Osteoblast (primary cell): ENCODE measurements at places on chromosomes 7 and 10. TPM values are rescaled to one million over a fixed set of nuclear protein-coding genes. Genes with fewer than 3 reads are reported as not detected.

DNA sequence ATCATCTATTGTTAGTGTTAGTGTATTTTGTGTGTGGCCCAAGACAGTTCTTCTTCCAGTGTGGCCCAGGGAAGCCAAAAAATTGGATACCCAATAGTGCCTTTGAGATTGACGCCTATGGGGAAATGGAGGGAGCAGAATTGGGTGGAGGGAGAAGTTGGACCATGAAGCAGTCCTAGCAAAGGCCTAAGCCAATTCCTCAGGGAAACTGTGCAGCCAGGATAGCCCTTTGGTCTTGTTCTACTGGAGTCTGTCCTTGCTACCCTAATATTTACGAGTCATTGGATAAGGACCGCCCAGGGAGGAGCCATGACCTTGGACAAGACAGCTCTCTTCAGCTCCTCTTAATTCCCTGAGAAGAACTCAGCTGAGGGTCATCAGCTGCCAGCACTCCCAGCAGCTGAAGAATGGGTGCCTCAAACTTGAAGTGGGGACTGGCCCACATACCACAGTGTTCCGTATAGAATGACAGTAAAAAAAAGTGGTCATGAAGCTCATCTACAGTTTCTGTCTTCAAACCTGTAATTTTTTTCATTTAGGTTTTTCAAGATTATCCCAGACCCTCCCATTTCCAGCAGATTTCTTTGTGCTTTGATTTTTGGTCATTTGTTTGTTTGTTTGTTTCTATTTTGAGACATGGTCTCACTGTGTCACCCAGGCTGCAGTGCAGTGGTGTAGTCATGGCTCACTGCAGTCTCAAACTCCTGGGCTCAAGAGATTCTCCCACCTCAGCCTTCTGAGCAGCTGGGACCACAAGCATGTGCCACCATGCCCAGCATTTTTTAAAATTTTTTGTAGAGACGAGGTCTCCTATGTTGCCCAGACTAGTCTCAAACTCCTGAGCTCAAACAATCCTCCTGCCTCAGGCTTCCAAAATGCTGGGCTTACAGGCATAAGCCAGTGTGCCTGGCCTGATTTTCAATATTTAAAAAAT, 81.2 kb downstream of the C1GALT1 start:
- DNase-seq = peak; percentile 13

DNA sequence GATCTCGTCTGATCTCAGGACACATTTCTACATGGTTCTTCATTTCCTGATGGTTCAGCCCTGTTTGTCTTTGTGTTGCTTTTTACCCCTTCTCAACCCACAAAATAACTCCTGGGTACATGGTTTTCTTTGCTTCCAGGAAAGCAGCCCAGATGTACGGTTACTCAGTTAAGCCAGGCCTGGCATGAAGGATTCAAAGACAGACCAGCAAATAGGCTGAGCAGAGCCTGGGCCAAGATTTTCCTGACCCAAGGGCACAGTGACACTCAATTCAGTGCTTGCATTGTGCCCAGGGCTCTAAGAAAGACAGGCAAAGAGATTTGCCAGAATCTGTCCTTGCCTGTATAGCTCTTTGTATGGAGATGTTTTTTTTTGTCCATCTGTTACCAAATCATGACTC, 340.8 kb upstream of the KIAA1217 start:
- no peak for DNase-seq

DNA sequence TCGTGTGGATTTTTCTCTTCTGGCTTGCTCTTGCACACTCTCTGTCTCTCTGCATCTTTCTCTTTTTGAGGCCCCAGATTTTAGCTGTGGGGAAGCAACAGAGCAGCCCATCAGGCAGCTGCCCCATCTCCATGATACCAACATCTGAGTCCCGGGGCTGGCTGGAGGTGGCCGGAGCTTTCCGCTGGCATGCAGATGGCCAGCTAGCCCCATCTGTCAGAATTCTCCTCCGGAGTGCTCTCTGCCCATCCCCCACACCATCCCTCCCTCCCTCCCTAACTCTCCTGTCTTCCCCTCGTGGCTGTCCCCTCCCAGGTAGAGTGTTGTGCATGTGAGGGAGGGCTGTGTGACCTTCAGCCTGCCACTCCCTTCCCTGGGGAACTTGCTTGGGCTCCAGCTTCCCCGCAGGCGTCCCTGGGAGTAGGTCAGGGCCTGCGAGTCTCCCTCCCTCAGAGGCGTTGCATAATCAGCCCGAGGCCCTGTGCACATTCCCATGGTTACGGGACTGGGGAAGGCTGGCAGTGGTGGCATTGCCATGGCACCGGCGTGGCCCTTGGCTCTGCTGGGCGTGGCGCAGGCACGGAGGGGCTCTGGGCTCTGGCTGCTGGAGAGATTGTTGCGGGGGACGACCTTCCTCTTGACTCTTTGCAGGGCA, 24.7 kb downstream of the GHRHR start:
- peak; percentile 74 for DNase-seq

DNA sequence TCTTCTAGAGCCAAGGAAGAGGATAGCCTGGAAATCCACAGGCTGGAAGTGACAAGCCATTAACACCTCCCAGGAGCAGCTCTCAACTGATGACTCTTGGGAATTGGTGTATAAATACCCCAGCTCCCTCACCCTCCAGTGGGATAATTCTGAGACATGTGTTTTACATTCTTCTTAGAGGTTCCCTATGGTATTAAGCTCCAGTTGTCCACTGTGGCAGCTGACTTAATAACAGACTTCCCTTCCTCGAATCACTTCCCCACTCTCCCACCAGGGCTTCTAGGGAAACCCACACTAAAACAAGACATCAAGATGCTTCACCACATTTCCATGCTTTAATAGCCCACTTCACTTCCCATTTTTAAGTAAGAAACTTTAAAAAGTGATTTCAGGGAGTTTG, 47.2 kb downstream of the FAM107B start:
- no peak for DNase-seq

GRCh38 chr10:91201213-91201996, 19.1 kb upstream of the PCGF5 start:
- DNase-seq = no peak

GRCh38 chr10:91229683-91230082, 9.2 kb downstream of the PCGF5 start:
- DNase-seq = no peak

GRCh38 chr7:20317413-20317812, 13.3 kb upstream of the ITGB8 start:
- DNase-seq = no peak

DNA sequence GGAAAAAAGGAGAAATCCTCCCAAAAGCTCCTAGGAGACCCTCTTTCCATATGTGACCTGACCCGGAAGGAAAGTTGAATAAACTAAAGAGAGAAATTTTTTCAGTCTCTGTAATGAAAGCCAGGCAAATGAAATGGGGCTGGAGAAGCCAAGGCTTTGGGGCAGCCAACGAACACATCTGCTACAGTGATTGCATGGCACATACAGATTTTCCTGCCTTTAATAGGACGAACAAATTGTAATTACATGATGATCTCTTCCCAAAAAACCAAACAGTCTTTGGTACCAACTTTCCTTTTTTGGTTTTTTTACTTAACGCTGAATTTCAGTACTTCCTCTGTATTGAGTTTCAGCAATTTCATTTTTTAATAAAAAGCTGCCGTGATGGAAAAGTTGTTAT, 23.5 kb upstream of the PTN start:
- no peak for DNase-seq

DNA sequence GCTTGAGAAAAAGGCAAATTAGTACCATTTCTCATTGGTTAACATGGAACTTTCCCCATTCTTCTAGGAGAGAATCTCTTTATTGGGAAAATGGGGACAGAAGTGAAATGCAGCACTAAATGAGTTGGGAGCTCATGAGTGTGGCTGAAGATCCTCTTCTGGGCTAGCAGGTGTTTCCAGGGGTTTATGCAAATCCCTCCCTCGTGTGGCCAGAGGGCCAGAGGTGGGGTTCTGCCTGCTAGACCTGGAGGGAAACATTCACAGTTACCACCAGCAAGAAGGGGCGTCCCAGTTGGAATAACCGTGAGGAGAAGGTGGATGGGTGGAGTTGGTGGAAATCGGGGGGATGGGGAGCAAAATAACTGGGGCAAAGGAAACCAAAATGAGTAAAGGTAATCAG, 235.9 kb downstream of the KLF6 start:
- DNase-seq = no peak

DNA sequence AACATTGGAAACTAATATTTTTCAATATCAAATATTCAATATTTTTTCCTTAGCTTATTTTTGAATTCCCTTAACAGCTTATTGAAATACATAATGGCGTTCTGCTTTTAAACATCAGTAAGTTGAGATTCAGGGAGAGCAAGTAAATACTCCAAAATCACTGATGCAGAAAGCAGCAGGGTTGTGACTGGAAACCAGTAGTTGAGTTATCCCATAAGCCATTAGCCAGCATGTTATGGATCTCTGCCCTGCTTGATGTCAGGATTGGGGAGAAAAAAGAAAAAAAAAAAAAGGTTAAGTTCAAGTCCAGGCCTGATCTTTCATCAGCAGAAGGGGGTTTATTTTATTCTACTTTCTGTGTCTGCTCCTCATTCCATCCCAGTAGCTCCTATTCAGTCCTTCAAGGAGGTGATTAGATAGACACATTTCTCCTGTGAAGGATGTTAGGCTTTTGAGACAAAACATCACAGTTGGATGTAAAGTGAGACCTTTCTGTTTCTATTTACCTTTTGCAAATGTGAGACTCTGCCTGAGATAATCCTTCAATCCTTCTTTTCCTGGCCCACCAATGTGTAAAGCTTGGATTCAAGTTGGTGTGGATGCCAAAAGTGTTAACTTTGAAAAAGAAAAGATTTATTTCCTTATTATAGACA, 110.9 kb upstream of the HDAC9 start:
- DNase-seq = no peak

DNA sequence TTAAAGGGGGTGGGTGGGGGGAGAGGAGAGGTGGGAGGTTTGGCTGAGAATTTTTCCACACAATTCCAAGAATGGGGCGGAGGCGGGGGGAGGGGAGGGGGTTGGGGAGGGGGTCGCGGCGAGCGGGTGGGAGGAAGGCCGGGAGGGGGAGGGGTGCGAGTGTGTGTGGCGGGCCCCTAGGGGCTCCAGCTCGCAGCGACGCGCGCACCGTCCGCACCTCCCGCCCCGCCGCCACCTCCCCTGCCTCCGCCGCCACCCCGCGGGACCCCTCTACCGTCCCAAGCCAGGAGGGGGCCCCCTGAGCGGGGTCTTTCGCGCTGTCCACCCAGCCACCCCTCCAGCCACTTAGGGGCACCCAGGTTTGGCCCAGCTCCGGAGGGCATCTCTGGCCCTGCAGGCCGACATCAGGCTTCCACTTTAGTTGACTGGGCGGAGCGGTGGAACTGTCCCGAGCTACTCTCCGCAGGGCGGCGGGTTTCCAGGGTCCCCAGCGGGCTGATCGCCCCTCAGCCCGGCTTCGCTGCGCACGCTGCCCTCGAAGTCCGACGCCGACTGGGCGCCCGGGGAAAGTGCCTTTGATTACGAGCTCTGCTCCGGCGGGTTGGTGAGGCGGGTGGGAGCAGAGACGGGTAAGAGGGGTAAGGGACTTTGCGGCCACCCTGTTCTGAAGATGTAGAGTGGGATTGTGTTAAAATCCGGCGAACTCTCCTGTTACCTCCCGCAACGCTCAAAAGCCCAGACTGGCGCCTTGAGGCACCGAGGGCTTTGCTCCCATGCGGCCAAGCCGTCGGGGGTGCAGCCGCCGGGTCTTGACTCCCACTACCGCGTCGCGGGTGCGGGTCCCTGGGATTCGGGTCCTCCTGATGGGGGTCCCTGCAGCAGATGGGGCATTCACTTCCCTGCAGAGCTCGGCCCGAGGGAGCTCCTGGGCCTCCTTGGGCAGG, 1.8 kb upstream of the VAX1 start:
- peak; percentile 62 for DNase-seq

GRCh38 chr10:44651834-44652233, 259.3 kb upstream of the TMEM72 start:
- no peak for DNase-seq

DNA sequence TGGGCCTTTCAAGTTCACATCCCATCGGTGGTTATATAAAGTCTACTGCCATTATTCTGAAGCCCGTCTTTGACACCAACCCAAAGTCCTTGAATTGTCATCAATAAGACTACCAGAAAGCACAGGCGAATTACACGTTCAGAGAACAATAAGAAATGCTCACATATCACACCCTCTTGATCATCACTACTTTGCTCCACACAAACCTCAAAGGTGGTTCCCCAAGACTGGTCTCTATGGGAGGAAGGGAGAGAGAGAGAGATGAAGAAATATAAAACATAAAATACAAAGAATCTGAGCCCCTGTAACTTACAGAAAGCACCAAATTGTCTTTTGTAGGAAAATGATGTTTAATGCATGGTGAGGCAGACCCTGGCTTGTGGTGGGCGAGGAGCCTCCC, 4.4 kb downstream of the HIPK2 start:
- no peak for DNase-seq

GRCh38 chr7:31550432-31550831, 36.5 kb downstream of the ITPRID1 start:
- no peak for DNase-seq

GRCh38 chr7:1856888-1857441, 186.9 kb downstream of the ELFN1 start:
- DNase-seq = peak; percentile 72

DNA sequence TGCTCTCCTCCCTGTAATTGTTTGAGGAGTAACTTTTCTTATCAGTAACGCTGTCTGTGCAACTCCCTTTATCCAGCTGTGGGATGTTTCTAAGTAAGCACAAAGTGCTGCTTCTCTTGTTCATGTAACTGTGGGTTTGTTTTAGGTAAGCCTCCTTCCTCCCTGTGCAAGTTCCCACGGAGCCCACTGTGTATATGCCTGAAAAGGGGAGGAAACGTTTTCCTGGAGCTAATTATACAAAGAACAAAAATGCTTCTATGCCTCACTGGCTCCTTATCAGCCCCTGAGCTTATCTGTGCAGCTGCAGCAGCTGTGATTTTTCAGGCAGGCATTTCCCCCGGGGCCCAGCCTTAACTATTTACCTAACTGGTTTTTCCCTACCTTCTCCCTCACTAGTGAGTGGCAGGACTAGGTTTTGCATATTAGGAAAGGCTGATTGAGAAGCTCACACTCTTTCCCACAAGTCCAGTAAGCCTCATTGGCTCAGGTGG, 593.4 kb upstream of the GHITM start:
- no peak for DNase-seq

- no peak for DNase-seq
Measured at GRCh38 chr10:30829901-30830300, 200.3 kb upstream of the LYZL2 start.

DNA sequence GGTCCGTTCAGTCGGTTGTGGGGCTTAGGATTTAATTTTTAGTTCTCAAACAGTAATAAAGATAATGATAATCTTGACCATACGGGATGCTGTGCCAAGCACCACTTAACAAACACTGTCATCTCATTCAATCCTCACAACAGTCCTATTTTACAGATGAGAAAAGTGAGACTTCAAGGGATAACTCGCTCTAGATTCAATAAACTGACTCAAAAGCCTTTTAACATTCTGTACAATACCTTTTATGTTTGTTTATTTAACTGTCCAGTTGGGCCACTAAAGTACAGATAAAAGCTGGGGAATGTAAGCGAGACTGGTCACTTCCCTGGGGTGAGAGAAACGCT, 437 bp upstream of the CFAP69 start:
- DNase-seq = no peak

- DNase-seq = peak; percentile 74
Measured at GRCh38 chr10:11035301-11035991, 17.8 kb downstream of the CELF2 start.

GRCh38 chr7:69052447-69052846, 545.8 kb upstream of the AUTS2 start:
- no peak for DNase-seq

GRCh38 chr7:83655951-83656556, 7.1 kb upstream of the SEMA3E start:
- no peak for DNase-seq

The UCN3 gene
- total RNA-seq = not detected in 2 replicates

The OR6B1 gene
- total RNA-seq = not detected in 2 replicates

The PRPS1L1 gene
- total RNA-seq = not detected in 2 replicates

The TECTB gene
- under 0.01 TPM in 1 of 2 replicates, not detected in the other for total RNA-seq

The DDC gene
- total RNA-seq = not detected in 2 replicates

The NUB1 gene
- 48.9 and 50.7 TPM in 2 replicates for total RNA-seq
